Femur (tissue), 1 donor: ENCODE measurements at places on chromosomes 7 and 10.
A peak's percentile ranks its signal among the peaks of the same experiment; 100 is the strongest.

DNA sequence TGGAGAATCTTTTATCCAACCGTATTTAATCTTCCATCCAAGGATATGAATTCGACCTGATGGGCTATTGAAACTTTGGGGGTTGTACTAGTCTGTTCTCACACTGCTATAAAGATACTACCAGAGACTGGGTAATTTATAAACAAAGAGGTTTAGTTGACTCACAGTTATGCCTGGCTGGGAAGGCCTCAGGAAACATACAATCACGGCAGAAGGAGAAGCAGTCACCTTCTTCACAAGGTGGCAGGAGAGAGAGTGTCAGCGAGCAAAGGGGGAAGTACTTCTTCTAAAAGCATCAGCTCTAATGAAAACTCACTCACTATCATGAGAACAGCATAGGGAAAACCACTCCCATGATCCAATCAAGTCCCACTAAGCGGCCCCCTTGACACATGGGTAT is 43.8 kb downstream of the EPDR1 start:
- no peak for DNase-seq

GRCh38 chr7:151374139-151374538 is 32.5 kb downstream of the NUB1 start:
- no peak for DNase-seq

GRCh38 chr10:21171936-21172541 is 274.9 kb upstream of the NEBL start:
- no peak for DNase-seq

DNA sequence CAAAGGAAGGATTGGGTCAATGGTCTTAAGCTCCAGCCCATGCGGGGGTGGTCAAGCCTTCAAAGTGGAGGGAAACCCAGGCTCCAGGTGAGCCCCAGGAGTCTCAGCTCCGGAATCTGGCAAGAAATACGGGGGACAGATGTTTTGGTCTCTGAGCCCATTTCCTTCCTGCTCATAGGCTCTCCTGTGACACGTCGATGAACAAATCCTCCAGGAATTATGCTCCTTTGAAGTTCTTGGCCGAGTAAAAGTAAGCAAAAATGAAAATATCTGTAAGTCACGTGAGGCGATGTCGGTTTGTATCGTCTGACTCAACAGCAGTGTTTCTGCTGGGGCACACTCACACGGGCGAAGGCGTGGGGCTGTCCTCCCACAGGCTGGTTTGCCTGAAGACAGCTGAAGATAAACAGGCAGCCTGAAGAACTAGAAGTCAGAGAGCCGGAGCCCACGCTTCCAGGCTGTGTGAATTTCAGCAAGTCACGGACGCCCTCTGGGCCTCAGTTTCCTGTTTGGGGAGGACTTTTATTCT is 52.6 kb upstream of the SMNDC1 start:
- DNase-seq = no peak

- DNase-seq = no peak
Observed at GRCh38 chr7:110827936-110828335, 263.0 kb upstream of the LRRN3 start.

DNA sequence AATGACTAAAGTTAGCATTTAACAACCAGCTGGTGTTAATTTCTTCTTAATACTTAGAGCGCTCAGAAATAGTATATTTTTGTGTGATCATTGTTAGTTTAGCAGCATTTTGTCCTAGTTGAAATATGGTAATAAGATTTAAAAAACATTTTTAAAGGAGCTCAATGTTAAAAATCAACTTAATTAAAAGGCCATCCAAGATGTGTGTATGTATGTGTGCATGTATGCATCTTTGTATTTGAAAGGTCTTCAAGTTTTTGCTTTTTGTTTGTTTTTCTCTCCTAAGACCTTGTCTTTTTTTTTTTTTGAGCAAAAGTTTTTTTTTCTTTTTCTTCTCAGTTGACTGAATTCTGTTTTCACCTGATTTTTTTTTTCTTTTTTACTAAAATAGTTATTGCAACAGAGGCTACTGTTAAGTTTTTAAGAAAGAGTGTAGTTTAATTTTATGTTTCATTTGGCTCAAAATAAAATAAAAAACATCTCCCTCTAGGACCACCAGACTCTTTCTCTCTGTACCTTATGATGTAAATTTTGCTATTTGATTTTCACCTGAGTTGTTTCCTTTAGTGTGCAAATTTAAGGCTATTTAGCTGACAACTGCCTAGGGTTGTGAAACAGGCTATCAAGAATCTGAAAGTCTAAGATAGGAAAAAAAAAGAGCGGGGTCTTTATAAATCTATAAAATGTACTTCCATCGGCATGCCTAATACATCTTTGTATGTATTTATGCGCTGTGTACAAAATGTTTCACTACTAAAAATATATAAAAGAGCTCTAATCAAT is 76.4 kb upstream of the C1GALT1 start:
- DNase-seq = no peak

GRCh38 chr7:130966246-130967009 is 232.4 kb upstream of the KLF14 start:
- no peak for DNase-seq

DNA sequence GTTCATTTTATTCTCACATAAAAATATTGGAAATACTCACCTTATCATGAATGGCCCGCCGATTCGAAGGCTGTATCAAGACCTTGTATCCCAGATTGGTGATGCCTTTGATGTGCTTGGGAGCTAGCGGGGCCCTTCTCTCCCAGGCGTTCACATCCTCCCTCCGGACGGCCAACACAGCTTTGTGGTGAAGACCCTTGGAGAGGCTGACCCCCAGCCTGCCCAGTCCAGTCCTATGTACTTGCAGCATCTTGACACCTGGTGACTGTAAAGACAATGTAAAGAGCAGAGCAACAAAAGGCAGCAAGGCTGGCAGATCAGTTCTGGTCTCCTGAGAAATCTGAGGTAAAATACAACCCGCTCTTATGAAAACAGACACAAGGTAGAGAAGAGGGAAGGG is 10.6 kb downstream of the AASS start:
- DNase-seq = no peak

DNA sequence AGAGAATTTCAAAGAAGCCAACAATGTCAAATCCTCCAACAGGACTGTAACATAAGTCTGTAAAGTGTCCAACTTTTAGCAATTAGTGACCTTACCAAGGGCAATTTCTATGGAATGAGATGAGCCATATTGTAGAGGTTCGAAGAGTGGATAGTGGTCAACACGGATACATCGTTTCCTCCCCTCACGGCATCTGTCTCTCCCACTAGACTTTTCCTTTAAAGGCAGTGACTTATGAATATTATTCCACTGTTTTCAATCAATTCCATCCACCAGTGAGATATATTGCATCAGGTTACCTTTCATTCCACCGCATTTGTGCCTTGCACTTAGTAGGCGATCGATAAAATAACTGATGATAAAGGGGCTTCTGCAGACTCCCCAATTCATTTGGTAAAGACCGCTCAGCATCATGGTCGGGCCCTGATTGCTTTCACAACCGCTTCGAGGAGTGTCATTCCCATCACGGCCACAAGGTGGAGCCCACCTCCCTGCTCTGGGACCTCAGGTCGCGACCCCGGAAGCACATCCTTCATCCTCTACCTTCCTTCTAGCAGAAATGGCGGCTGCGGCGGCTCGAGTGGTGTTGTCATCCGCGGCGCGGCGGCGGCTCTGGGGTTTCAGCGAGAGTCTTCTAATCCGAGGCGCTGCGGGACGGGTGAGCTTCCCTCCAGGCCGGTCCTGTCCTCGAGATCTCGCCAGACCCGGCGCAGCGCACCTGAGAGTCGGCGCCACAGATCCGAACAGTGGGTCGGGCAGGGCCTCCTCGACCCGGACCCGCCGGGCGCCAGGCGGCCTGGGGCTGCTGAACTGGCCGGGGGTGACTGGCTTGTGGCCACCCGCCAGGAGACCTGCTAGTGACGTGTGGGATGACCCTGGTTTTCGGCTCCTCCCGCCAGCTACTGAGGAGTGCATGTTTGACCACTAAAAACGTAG is at the start of gene PMPCB:
Gene PMPCB, plus strand, starts transcription at position 535 of the 936 bp plus-strand sequence. Its CDS starts 25 bp downstream, at position 560.
- peak; percentile 96 for DNase-seq

GRCh38 chr10:48428896-48429295 is 122.4 kb downstream of the MAPK8 start:
- DNase-seq = no peak

DNA sequence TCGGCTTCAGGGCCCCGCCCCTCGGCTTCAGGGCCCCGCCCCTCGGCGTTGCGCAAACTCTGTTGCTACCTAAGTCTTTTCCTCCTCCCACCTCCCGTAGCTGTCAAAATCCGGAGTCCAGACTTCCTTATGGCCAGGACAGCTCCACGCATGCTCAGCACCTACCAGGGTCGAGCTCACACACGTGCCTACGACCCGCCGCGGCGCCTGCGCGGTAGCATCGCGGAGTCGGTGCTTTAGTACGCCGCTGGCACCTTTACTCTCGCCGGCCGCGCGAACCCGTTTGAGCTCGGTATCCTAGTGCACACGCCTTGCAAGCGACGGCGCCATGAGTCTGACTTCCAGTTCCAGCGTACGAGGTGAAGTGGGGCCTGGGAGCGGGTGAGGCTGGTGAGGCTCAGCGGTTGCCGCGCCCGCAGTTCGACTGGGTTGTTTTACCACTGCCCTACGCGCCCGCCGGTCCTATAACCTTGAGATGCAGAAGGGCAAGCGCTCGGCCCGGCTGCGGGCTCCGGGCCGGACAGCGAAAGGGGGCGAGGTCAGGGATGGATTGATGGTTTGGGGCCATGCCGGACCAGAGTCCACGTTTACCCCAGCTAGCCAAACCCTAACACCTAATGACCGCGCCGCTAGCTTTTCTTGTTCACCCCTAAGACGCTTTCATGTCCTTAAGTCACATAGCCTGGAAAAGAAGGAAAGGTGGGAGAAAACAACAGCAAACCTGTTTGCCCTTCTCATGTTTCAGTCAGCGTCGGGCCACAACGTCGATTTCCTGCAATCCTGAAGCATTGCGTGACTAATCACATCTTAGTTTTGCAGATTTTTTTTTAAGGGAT is at the start of gene CISD1:
Gene CISD1, plus strand, starts transcription at position 217 of the 836 bp plus-strand sequence. Its CDS starts 112 bp downstream, at position 329.
- peak; percentile 97 for DNase-seq

- no peak for DNase-seq
Observed at GRCh38 chr7:8278183-8278582, 16.2 kb upstream of the ICA1 start.

GRCh38 chr10:109966961-109967738 is 40.6 kb upstream of the ADD3 start:
- DNase-seq = peak; percentile 47

DNA sequence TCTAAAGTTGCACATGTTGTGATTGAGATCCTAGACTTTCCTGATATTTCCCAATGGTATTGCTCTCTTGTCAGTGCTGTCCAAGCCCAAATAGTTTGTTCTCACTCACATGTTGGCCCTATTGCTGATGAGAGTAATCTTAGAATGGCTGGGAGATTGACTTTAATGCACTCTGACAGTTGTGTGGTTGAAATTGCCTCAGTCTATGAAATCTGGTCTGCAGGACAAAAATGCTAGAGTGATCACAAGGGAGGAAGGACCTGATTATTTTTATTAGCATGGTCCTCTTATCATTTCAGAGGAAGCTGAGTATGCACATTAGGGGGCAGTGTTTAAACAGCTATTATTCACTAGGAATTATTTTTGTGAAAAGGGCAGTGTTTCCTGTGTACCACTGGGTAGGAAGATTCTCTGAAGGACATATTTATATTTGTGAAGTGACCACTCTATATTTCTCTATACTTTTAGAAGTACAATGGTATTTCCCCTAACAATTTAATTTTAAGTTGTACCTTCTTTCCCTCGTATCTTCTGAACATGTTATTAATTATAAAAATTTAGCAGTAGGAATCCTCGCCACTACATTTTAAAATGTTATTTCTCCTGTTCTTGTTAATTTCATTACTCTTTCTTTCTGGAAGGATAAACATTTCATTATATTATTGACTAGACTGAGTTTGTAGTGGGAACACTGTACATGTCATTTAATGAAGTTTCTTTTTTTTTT is 64.4 kb downstream of the SUGCT start:
- no peak for DNase-seq

DNA sequence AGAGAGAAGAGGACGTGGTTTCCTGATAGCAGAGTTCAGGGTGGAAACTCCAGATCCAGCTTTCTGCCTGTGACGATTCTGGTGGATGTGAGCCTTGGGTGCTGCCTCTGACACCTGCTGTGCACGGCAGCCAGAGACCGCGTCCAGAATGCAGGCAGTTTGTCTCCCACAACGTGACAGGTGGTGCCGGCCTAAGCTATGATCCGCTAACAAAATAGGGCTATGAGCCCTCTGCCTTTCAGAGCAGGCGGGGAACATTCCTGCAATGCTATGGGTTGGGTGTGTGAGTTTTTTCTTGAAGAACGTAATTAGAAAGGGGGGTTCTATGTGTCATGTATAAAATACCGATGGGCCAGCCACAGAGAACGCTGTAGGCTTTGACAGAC is 297.3 kb upstream of the PRKCQ start:
- DNase-seq = peak; percentile 49

GRCh38 chr7:29877196-29877595 is 70.9 kb downstream of the WIPF3 start:
- no peak for DNase-seq

DNA sequence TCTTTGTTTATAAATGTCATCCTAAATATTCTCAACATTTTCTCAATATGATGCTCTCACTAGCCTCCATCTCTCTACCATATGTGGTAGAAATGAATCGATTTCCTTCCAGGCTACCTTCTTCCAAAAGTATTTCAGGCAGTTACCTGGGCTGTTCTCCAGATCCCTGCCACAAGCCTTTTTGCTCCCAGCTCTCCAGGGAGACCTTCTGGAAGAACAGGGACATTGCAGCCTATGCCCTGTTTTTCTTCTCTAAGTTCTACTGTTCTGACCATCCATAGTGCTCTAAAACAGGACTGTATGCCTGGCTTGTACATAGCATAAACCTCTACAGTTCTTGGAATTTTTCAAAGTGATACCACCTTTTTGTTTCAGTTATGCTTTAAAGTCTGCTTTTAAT is 552.8 kb downstream of the ANKRD7 start:
- DNase-seq = no peak

- DNase-seq = no peak
Observed at GRCh38 chr10:917416-917720, 14.1 kb downstream of the LARP4B start.

GRCh38 chr10:91596825-91597196 is 36.1 kb downstream of the PPP1R3C start:
- no peak for DNase-seq

GRCh38 chr10:95793401-95794045 is 37.6 kb downstream of the ENTPD1 start:
- no peak for DNase-seq

- no peak for DNase-seq
Observed at GRCh38 chr10:4532976-4533375, 293.0 kb upstream of the AKR1E2 start.

- DNase-seq = no peak
Observed at GRCh38 chr10:126551202-126551601, 119.3 kb downstream of the C10orf90 start.
